SW480 (cell line): ENCODE measurements at places on chromosomes 4 and X.

GRCh38 chr4:186234367-186234766 lies 7.1 kb downstream of the KLKB1 start:
- DNase-seq = no peak

DNA sequence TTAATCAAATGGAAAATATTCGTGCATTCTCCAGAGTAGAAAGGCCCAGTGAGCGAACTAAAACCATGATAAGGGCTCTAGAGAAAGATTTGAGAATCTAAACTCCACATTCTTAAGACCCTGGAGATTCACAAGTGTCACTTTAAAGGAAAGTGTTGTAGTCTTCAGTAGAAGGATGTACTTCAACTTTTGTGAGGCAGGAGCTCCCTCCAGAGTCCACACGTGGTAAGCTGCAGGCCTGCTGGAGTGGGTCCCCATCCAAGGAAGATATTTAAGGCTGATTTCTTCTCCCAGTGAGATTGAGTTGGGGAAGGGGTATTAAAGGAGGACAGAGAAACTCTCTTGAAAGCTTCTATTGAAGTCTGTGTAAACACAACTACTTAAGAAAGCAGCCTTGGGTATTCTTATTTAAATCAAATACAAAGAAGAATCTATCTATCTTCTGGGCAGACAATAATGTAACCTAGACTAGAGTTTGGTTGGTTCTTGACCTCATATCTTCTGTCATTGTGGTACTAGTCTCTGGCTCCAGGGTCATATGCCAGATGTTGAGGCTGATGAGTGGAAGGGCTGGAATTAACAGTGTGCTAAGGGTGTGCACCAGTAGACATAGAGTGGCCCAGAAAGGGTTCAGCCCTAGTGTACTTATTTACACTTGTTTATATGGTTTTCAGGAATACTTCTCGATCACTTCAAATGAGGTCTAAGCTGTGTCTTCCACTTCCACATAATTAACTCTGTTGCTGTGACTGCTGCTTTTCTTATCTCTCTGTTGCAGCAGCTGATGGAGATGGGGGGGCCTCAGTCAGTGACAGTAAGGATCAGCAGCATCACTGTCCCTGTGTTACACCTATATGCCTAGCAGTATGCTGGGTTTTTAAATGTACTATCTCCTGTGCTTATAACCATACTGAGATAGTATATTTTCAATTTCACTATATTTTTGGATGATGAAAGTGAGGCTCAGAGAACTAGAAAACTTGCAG lies 76.1 kb downstream of the HMGB2 start:
- peak; percentile 52 for DNase-seq

DNA sequence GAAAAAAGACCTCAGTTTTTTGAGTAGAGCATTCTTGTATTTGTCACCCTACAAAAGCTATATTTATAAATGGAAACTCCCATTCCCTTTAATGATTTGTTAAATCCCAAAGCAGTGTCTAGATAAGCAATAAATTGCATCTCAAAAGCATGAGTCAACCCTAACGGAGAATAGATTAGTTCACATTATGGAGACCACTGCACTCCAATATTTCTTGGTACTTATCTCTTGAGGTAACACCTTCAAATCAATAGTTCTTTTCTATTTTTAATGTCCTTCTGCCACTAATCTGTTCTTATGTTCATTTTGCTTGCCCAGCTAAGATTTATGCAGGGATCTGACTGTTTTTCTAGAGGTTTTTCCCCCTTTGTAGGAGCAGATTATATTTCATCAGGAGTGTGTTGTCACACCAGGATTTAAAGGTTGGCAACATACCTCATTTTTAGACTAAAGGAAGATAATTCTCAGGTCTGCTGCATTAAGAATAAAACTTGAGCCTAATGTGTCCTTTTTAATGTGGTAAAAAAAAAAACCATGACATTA lies 91.4 kb upstream of the ADGRG2 start:
- no peak for DNase-seq

DNA sequence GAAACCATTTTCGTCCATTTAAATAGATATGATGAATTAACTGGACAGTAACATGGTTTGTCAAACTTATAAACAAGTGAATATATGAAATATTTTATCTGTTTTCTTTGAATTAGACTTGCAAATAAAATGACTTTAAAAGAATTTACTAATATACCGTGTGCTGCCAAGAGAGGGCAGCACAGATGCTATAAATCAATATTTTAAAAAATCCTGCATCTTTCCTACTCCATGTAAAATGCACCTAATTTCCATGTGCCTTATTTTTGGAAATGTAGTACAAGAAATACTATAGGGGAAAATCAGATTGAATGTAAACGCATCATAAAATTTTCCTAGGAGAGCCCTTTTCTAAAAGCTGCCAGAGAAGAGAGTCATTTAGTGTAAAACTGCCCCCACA lies 62.2 kb downstream of the PRKX start:
- peak; percentile 36 for DNase-seq

GRCh38 chr4:101141230-101141629 lies 206.1 kb downstream of the PPP3CA start:
- no peak for DNase-seq

- DNase-seq = no peak
Observed at GRCh38 chrX:39661116-39661907, 436.4 kb downstream of the BCOR start.

GRCh38 chr4:105106426-105106825 lies 40.2 kb upstream of the TET2 start:
- no peak for DNase-seq

GRCh38 chr4:36427696-36428095 lies 146.3 kb downstream of the DTHD1 start:
- no peak for DNase-seq

DNA sequence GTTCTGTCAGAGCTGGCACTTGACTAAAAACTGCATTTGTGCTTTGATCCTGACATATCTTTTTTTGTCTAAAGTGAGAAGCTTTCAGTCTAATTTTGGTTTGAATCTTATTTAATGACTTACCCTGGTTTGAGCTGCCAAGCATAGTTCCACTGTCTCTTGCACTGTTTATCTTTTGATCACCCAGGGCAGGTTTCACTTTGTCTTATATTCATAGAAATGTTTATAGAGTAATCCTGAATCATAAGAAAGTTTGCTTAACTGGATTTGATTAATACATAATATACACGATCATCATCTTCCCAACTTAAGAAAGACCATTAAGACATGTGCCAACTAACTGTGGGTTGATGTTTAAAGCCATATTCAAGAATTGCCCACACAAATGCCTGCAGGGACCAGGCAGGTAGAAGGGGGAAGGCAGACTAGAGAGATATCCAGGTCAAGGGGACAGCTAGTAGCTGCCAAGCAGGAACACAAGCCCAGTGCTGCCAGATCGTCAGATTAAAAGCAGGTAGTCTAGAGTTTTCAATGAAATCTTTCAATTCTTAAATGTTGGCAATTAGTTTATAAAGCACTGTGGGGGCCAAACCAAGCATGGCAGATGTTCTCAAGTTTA lies 1.9 kb downstream of the GK start:
- no peak for DNase-seq

DNA sequence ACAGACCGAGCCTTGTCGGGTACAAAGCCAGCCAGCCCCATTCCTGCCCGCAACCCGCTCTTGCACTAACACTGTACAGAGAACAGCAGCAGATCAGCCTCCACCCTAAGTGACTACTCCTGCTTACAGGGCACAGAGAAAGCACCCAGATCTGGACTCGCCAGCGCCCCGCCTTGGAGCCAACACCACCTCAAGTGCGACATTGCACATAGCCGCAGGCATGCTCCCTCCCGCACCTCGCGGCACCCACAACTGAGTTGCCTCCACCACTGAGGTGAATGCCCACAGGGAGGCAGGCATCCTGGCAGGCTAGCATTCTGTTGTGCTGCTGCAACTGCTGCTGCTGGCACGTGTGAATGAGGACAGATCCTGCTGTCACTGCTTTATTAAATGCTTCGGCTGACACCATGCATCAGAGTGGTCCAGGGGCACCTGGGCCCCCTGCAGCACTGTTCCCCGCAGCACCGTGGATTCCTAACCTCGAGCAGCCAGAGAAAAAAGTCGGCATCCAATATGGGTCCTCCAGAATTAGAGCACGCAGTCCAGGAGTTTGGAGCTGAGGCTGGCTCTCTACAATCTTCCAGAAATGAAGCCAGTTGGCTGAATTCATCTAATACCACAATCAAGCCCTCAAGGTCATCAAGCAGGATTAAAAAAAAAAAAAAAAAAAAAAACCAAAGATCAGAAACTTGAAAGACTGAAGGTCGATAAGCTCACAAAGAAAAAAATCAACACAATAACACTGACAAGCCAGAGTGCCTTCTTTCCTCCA lies 352.9 kb downstream of the GASK1B start:
- DNase-seq = no peak

- no peak for DNase-seq
Observed at GRCh38 chr4:174581901-174582300, 59.6 kb upstream of the HPGD start.

- DNase-seq = no peak
Observed at GRCh38 chr4:101914761-101915160, 124.2 kb downstream of the BANK1 start.

DNA sequence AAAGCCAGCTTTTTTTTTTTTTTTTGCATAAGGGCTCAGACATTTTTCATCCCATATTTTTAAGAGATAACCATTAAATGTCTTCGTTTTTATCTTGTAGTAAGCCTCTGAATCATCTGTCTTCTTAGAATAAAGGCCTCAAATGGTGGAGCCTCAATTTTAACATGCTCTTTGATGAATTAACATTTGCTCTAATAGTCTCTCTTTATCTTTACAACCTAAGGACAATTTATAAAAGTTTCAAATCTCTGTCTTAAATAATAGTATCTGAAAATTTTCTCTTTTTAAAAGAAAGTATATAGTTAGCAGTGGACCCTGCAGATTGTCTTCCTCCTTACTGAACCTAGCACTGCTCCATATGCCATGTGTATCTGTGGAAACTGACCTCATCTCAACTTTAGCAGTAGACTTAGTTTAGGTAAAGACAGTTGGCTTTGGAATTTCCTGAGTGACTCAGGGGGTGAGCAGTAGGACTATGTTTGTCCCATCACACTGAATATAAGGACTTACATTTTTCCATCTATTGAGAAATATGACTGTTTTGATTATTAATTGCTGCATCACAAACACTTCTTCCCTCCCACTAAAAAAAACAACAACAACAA lies 1658.0 kb downstream of the STIM2 start:
- no peak for DNase-seq

GRCh38 chrX:155876704-155877103 lies 4.4 kb upstream of the VAMP7 start:
- no peak for DNase-seq

DNA sequence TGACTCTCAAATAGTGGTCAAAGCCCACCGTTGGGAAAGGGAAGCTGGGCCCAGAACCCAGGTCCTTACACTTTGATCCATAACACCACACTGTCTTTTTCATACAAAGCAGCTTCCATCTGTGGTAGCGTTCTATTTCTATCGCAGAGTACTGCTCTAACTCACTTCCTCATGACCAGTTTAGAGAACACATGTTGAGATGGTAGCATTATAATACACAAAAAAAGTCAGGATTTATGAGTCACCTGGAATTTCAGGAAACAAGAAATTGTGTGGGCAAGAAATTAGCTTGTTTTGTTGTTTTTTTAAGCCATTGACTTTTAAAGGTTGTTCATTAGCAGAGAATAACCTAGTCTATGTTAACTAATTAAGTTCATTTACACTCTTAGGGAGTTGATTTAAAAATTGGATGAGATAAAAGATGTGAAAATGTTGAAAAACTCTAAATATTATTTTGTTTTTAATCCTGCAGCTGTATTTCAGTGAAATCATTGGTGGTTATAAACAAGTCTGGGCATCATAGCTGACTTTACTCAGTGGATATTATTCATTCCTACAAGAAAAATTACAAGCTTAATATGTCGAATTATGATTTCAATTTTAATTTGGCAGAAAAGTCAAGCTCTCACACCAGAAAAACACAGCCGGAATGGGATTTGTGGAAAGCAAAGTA lies 1011.1 kb upstream of the HS3ST1 start:
- DNase-seq = no peak

- DNase-seq = no peak
Observed at GRCh38 chr4:924107-925096, 7.7 kb downstream of the GAK start.

GRCh38 chr4:105780176-105780575 lies 71.6 kb downstream of the GSTCD start:
- no peak for DNase-seq

GRCh38 chr4:151166636-151167035 lies 67.2 kb downstream of the RPS3A start:
- no peak for DNase-seq

GRCh38 chrX:49840679-49841078 lies 11.6 kb downstream of the PAGE4 start:
- DNase-seq = peak; percentile 84

DNA sequence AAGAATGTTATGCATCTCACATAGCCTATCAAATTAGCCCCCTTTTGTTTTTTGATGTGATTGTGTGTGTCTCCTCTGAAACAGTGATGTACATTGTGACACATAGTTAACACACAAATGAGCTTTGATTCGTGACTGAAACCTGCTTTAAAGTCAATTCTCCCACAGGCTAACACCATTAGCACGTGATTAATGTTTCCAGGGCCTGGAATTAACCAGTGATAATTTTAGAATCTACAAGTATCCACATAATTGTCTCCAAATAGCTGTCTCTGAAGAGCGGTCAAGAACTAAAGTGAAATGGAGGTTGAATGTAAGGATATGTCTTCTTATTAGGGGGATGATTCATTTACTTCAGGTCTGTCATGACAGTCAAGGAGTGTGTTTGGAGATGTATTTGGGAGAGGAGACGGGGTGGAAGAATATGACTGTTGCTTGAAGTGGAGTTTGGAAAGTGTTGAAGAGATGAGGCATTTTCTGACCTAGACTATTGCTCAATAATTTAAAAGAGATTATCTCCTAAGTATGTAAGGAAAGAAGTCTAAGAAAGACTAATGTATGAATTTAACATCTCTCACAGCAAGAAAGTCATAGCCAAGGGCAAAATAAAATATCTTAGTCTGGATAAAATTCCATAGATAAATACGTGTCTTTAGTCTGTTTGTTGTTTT lies 13.7 kb upstream of the RASGEF1B start:
- DNase-seq = no peak

DNA sequence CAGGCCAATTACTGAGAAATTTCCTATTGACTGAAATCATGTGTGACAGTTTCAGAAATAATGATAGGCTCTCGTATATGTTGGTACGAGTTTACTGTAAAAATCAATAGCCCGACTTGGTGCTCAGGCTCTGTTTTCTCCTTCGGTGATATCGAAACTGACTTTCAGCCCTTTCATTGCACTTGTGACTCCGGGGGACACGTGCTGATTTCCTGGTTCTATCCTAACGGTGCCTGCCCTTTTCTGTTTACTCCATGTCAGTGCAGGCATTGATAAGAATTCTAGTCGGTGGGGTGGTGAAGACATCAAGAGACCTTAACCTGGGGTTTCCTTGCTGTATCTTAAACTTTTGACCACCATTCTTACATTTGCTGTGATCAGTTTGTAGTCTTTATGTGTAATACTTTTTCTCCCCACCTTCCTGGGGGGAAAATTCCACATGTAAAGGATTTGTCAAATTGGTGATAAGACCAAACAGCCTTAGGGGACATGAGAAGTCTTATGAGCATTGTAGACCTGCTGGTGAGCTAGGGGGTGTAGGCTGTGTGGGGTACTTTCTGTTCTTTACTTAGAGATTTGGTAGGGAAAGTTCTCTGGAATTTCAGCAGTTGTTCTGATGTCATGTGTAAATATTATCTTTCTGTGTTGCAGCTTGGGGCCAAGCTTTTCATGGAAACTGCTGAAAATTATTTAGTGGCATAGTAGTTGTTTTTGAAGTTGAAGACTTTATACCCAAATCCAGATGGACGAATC lies 52.7 kb downstream of the TMEM131L start:
- DNase-seq = no peak
